ENCODE measurements at places on chromosomes 4 and X. TPM values are rescaled to one million over a fixed set of nuclear protein-coding genes. Genes with fewer than 3 reads are reported as not detected.

Gene CYSLTR1
- not detected for total RNA-seq

Gene SLC9A7
- total RNA-seq = 14.4 TPM

Gene PABPC4L
- 0.98 TPM for total RNA-seq

Gene HTN1
- total RNA-seq = not detected

Gene MAGEC2
- total RNA-seq = not detected

Gene ACTRT1
- not detected for total RNA-seq

Gene PGAM4
- not detected for total RNA-seq

Gene NXT2
- 5.9 TPM for total RNA-seq

Gene DMP1
- not detected for total RNA-seq

Gene GPAT3
- 6.7 TPM for total RNA-seq

Gene DMD
- 4.7 TPM for total RNA-seq

Gene EVC
- total RNA-seq = 19.3 TPM

Gene LRCH2
- 5.0 TPM for total RNA-seq

Gene PTCHD1
- not detected for total RNA-seq

Gene ZNF185
- 0.65 TPM for total RNA-seq

Gene GAGE1
- total RNA-seq = not detected

Gene EFNB1
- 32.3 TPM for total RNA-seq
